NCI-H1105 treated with DMSO at 0.1 percent for 48 hours (cell line): ENCODE measurements at places on chromosomes 7 and 10.

DNA sequence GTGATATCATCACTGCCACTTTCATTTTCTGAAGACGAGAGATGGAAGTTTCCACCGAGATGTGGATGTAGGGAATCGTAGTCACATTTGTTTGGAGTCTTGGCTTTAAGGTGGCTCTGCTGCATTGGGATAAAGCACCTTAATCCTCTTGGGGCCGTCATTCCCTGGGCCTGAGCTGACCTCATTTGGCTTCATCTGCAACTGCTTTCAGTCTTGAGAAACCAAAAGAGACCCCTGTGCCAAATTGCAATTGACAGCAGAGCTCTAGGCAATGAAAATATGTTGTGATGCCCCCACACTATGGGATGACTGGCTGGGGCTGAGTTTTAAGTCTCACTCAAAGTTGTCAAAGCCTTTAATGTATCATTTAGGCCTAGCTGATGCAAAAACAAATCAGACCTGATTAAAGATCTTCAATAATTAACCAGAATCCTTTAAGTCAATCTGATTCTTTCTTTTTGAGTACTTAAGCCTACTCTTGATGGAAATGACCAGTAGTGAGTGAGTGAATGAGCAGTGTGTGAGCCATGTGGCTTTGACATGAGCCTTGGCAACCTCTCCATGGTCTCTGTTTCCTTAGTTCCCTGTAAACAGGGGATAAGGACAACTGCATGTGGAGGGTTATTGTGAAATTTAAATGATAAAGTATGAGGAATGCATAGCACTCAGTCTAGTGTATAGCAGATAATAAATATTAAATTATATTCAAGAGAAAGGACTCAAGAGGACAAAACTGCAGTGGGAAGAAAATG lies 155.0 kb downstream of the BMPER start:
- no peak for DNase-seq

- DNase-seq: no peak
These were observed 29.6 kb upstream of the PSAP start for GRCh38 chr10:71880425-71881306.

GRCh38 chr7:154423231-154423630 lies 371.0 kb downstream of the DPP6 start:
- DNase-seq: peak; percentile 60

- DNase-seq: no peak
These were observed 627.9 kb downstream of the PARD3 start for GRCh38 chr10:34187201-34187600.

DNA sequence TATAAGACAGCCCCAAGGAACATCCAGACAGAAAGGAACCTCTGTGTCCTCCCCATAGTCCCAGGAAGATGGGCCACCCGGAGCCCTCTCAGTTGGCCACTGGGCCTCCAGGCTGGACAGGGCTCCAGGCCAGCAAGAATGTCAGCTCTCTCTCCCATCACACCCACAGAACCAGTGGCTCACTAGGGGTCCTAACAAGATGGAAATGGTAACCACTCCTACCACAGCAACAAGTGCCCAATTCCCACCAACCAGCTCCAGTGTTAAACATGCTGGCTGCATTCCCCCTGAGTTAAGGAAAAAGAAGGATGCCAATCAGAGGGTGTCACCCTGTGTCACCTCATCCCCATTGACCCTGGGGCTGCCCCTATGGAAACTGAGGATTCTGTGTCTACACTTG lies 333.0 kb downstream of the GRID1 start:
- no peak for DNase-seq

DNA sequence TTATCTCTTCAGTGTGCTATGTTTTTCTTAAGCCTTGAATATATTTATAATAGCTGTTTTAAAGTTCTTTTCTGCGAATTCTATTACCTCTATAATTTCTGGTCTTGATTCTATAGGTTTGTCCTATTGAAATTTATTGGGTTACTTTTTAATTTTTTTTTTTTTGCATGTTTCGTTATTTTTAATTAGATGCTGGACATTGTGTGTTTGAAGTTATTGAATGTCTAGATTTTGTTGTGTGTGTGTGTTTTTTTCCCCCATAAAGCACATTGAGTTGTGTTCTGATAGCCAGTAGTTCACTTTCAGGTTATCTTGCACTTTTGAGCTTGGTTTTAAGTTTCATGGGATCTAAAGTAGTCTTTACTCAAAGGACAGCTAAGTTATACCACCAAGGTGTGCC lies 394.9 kb downstream of the RPS24 start:
- no peak for DNase-seq

DNA sequence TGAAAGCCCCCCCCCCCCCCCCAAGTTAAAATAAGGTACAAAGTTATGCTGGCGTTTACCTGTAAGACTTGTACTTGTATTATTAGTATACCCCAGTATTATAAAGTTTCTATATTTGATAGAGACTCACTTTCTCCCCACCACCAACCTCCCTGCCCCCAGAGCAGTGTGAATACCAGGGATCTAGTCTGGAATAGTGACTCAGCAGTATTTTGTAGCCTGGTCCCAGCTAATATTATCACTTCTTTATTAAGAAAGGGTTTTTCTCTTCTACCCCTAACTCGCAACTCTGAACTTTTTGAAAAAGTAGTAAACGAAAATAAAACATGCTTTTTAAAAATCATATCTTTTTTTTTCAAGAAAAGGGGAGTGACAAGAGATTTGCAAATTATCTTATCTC lies 26.7 kb downstream of the GLI3 start:
- DNase-seq: no peak

DNA sequence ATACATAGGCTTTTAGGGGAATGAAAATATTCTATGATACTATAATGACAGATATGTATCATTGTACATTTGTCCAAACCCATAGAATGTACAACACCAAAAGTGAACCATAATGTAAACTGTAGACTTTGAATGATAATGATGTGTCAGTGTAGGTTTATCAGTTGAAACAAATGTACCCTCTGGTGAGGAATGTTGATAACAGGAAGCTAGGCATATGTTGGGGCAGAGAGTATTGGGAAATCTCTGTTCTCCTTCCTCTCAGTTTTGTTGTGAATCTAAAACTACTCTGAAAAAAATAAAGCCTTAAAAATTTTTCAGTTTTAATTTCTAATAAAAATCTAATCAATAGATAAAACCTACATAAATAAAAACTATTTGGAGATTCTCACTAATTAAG lies 36.9 kb downstream of the C1GALT1 start:
- no peak for DNase-seq

GRCh38 chr10:66698069-66698468 lies 227.8 kb upstream of the LRRTM3 start:
- no peak for DNase-seq

DNA sequence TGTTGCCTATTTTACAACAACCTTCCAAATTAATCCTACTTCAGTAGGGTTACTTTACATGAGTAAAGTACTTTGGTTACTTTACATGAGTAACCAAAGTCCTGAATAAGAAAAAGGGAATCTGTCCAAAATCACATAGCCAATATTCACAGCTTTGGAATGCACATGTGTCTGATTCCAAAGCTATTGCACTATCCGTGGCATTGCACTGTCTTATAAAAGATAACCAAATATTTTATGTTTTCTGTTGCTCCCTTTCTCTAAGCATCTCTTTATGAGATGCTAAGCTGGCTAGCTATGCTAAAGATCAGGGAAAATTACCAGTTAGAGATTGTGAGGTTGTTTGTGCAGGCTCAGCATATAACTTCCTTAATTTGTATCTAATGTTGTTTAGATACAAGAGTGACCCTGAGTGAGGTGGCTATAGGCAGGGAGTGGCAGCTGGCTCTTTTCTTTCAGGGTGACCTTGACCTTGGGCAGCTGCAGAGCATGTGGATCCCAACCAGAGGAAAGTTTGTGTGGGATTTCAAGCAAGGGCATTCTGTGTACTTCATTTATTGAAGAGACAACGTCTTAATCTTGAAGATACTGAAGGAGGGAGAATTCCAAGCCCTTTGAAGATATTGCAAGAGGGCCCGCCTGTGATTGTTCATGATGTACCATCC lies 366.1 kb upstream of the ANKRD30A start:
- DNase-seq: no peak

GRCh38 chr7:67380858-67381257 lies 384.2 kb downstream of the TYW1 start:
- DNase-seq: no peak

GRCh38 chr7:117791877-117792780 lies 81.1 kb downstream of the CTTNBP2 start:
- DNase-seq: no peak

DNA sequence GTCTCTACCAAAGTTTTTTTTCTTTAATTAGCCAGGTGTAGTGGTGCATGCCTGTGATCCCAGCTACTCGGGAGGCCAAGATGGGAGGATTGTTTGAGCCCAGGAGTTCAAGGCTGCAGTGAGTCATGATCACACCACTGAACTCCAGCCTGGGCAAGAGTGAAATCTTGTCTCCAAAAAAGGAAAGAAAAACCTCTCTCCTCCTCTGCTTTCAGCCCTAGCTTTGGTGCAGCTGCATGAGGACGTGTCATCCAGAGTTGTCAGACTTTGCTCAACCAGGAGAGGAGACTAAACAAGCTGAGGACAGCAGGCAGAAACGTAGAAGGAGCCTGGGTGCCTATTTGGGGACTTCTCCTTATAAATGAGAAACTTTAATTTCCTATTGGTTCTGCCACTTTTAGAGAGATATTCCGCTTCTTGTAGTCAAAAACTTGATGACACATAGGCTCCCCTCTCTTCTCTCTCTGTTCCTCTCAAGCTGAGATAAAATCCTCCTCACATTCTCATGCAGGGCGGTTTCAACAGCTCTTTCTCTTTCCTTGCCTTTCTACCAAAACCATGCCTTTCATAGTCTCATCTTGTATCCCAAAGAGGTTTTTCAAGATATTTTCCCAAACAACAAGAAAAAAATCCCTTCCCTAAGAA lies 205.4 kb downstream of the ARHGAP12 start:
- no peak for DNase-seq

DNA sequence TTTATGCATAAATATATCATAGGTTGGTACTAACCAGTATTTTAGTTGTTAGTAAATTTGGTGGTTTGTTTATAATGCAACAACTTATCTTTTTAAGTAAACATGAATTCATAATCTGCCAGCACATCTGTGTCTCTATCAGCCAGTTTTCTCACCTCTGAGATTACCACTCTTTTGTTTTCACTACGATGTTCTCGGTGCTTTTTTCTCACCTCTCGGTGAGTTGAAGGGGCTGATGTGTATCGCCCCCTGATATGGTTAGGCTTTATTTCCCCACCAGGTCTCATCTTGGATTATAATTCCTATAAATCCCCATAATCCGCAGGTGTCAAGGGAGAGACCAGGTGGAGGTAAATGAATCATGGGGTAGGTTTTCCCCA lies 114.1 kb downstream of the CAMK1D start:
- DNase-seq: no peak

GRCh38 chr10:76408646-76409045 lies 977.2 kb downstream of the LRMDA start:
- DNase-seq: no peak

DNA sequence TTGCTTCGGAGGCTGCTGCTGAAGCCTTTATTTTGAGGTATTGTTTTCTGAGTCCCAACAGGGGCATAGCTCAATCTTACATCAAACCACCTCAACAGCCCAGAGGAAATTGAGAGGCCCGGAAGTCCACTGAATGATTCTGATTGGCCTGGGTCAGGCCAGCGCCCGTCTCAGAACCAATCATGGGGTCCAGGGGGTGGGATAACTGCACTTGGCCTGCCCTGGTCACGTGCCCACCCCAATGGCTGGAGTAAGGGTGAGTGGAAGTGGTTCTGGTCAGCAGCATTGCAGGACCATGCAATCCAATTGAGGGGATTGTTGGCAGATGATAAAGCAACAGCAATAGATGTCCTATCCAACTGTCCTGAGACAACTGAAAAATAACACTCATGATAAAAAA lies 190.6 kb downstream of the HERPUD2 start:
- no peak for DNase-seq

DNA sequence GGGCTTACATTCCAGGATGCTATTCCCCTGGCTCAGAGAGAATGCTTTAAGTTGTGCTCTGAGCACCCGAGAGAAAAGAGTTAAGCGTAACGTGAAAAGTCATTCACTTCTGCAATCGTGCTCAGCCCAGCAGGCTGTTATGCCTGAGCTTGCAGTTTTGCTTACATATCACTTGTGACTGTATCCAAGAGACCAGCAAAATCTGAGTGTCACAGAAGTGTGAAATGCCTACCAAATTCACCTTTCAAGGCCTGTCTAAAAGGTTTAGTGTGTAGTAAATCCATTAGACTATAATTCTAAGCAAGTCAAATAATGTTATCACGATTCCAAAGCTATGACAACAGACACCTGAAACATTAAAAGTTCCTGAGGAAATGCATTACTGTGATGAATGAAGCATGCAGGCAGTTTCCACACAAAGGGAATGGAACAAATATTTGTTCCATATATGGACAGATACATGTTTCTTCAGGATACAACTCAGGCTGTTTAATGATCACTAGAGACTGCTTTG lies 20.1 kb downstream of the ITGB1 start:
- no peak for DNase-seq

- DNase-seq: no peak
These were observed 34.6 kb downstream of the BAZ1B start for GRCh38 chr7:73487486-73487885.

- DNase-seq: no peak
These were observed at the start of gene CLCN1 for GRCh38 chr7:143315776-143316175. Gene CLCN1, plus strand, starts transcription at chr7:143316111. Its CDS starts 102 bp downstream, at chr7:143316213.

- DNase-seq: no peak
These were observed 88.8 kb upstream of the TRIL start for GRCh38 chr7:29046978-29047377.

- no peak for DNase-seq
These were observed 13.6 kb downstream of the NSMCE4A start for GRCh38 chr10:121961456-121961855.

DNA sequence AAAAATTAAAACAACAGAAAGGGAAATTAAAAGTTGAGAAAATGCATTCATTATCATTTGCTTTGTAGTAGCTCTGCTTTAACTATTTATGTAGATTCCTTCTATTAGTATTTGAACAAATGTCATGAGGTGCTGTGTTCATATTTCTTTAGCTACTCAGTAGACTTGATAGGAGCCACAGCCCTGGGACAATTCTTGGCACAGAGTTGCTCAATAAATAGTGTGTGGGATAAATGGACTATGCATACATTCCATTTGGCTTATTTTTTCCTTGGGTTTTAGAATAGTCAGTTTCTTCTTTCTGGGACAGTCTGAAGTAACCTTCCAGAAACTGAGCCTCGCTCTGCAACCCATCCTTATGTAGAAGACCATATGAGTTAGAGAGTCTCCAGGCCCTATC lies 13.4 kb downstream of the RPP30 start:
- no peak for DNase-seq

GRCh38 chr10:104483582-104483981 lies 129.9 kb downstream of the CFAP58 start:
- no peak for DNase-seq
